Cortex of kidney (tissue), 1 donor: ENCODE measurements at places on chromosomes 2 and 18.

- DNase-seq: no peak
These were observed 340.6 kb downstream of the HRH4 start for GRCh38 chr18:24801001-24801400.

DNA sequence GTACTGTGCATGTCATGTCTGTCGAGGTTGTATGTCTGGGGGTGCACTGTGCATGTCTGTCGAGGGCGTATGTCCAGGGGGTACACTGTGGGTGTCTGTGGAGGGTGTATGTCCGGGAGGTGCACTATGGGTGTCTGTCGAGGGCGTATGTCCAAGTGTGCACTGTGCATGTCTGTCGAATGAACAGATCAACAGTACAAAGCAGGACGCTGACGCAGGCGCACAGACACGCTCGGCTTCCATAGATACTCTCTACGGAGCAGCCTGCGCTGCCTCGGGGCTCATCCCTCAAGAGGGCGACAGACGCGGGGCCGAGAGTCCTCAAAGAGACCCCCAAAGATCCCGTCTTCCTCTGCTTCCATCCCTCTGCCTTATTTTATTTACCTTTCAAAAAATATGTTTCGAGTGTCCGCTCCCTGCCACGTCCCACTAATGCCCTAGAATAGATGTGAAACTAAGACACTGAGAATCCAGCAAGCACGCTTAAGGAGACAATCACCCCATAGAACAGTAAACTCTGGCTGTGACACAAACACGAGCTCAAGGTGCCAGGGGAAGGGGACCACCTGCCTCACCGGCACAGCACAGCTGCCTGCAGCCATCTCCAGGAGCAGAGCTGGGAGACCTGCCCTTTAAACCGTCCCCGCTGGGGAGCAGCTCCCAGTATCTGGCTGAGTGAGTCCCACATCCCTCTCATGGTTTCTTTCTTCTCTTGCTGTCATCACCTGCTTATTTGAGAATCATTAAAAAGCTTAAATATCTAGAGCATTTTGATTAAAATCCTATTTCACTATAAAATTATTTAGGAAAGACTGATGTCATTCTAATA, 250.5 kb upstream of the MYT1L start:
- DNase-seq: no peak

DNA sequence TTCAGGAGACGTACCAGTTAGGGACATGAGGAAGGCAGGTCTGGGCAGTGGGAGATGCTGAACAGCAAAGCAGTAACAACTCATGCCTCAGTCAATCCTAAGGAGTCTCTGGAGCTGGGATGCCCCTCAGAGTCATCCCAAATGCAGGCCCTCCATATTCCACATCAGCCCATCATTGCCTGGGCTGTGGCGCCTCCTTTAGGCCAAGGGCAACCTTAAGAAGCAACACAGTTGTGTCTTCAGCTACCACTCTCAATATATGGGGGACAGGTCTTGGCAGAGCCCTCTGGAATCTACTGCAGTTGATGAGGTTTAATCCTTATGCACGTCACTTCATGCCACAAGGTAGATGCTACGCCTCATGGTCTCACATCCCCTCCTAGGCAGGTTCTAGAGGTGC, 682.0 kb upstream of the RAB6C start:
- DNase-seq: no peak

- no peak for DNase-seq
These were observed 89.2 kb downstream of the NFATC1 start for GRCh38 chr18:79484661-79485621.

GRCh38 chr2:1864981-1865421, 120.7 kb upstream of the PXDN start:
- no peak for DNase-seq

DNA sequence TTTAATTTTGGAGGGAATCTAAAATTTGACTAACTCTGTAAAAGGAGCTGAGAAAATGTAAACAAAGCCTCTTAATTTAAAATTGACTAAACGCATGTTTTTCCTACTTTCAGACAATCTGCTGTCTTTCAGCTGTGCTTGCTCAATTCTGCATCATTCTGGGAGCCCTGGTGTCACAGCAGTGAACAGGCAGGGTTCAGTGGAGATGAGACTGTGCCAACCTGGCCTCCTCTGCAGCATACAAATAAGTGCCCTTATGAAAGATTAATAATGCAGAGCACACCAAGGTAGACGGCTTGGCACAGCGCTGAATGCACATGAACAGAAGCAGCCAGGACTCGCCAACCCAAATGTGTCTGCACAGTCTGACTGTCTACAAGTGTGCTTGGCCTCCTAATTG, 222.0 kb upstream of the CHAC2 start:
- no peak for DNase-seq

DNA sequence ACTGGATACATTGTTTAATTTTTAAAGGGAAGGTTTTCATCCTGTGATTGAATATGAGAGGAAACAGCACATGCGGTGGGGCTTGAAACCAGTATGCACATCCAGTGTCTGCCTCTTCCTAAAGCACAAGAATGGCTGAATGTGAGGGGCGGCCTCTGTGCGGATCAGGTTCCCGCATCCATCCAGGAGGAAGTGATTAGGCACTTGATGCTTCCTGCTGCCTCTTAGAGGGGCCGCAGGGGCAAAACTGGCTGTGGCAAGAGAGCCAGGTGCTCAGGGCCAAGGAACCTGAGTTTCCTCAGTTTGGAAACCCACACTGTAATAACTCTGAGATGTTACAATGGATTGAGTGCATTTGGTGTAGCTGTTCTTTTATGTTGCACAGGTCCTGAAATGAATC, 48.8 kb downstream of the THNSL2 start:
- DNase-seq: no peak

DNA sequence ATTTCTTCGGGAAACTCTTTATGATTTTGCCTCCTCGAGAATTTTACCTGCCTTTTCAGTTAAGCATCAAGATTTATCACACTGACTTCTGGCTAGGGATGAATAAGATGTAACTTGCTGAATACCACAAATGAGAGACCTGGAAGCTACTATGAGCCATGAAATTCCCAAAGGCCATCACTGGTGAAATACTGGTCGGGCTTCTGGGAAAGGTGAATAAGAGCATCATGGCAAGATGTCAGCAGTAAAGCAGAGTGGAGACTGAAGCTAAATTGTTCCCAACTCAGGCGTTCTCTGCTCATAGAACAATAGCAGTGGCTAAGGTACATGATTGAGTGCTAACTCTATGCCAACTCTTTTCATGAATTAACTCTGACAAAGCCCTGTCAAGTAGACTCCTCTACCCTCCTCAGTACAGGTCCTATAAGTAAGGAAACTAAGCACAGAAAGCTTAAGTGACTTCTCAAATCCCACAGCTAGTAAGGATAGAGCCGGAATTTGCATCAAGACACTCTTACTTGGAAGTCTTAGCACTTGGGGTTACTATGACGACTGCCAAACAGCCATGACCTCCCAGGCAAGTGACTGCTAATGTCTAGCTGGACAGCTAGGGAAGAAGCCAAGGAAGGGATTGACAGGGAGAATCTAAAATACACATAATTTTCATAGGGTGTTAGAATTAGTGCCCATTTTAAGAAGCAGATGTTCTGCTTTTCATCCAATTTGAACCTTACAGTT, 22.7 kb upstream of the DSC3 start:
- DNase-seq: no peak
